ENCODE measurements at places on chromosomes 6 and 20.

DNA sequence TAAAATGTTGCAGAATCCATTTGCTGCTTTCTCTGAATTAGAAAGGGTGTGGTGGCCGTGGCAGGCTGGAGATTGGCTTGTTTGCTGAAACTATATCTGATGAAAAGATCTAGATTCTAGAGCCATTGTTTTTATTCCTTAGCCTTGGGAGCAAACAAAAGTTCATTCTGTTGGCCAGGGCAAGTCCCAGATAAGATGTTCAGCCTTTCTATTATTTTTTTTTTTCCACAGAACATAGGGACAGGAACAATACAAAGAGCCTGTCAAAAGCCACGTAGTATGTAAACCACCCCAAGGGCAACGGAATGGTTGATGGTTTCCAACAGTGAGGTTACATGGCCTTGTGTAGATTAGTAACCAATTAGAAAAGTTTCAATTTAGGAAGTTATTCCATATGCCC is 119.9 kb upstream of the SLC22A16 start:
- no peak for DNase-seq

- DNase-seq: no peak
Measured at GRCh38 chr20:39195582-39196021, 233.5 kb downstream of the DHX35 start.

GRCh38 chr6:34146021-34146782 is at the start of gene GRM4:
GRM4 (minus strand) TSS chr6:34146087; CDS start chr6:34133496, 12,591 bp downstream.
- no peak for DNase-seq

DNA sequence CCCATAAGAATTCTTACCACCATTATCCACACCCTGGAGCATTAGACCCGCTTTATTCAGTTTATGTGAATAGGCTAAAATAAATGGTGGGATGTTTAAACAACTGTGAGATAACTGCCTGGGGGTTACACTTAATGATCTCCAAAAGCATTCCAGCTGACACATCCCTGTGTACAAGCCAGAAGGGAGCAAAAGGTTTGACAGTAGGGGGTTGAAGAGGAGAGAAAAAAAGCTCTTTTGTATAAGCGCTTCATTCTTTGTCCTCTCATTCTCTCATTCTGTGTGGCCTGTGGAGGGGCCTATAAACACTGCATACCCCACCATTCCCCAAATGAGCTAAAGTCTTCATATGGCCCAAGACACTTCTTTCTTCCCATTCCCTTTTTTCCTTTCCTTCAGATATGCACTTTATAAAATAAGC is 30.8 kb upstream of the COL21A1 start:
- DNase-seq: no peak

- DNase-seq: no peak
Measured at GRCh38 chr6:10862361-10862760, 19.5 kb downstream of the GCM2 start.

DNA sequence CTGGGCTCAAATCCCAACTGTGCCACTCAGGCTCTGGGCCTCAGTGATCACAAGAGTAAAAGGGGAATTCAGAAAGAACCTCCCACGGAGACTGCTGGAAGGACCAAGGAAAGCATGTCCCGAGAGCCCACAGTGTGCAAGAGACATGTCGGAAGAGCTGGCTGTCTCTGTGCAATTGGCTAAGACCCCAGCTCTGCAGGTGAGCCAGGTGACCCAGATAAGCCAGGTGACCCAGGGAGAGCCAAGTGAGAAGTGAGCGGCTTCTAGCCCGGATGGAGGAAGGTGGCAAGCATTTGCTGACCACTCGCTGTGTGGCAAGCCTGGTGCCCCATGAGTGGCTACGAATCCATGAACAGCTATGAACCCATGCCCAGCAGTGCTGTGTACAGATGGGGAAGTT is 59.1 kb downstream of the RIPOR3 start:
- DNase-seq: no peak

GRCh38 chr20:23988561-23988960 is at the start of gene GGTLC1:
GGTLC1 (minus strand) TSS chr20:23988779; CDS start chr20:23986611, 2,168 bp downstream.
- no peak for DNase-seq

- DNase-seq: peak; percentile 66
Measured at GRCh38 chr6:109978174-109979032, at the start of gene GPR6. GPR6 (plus strand) TSS chr6:109978311; CDS start chr6:109979113, 802 bp downstream.

GRCh38 chr6:94349227-94349626 is 929.9 kb upstream of the EPHA7 start:
- no peak for DNase-seq

DNA sequence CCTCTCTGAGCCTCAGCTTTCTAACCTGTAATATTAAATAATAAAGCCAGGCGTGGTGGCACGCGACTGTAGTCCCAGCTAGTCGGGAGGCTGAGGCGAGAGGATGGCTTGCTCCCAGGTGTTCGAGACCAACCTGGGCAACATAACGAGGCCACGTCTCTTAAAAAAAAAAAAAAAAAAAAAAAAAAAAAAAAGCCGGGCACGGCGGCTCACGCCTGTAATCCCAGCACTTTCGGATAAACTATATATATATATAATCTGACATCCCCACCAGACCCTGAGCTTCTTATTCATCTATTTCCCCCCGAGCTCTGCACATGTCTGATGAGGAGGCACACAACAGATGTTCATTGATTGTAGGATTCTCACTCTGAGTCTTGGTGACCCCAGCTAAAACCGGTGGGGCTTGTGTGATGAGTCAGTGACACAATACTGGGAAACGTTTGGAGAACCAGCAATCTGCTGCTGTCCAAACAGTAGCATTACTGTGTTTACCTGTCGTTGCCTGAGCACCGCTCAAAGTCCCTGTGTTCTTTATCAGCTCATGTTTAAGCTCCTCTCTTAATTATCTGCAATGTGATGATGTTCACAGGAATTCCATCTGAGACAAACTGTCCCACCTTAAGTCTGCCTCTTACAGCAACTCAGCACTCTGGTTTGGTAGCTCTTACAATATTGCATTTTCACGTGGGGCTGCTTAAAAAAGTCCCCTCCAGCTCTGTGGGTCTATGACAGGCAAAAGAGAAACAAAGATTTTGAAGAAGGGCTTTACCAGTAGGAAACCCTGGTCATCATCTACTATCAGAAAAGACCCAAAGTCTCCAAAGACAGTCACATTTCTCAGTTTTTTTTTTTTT is 1.0 kb upstream of the SPATA2 start:
- DNase-seq: no peak

DNA sequence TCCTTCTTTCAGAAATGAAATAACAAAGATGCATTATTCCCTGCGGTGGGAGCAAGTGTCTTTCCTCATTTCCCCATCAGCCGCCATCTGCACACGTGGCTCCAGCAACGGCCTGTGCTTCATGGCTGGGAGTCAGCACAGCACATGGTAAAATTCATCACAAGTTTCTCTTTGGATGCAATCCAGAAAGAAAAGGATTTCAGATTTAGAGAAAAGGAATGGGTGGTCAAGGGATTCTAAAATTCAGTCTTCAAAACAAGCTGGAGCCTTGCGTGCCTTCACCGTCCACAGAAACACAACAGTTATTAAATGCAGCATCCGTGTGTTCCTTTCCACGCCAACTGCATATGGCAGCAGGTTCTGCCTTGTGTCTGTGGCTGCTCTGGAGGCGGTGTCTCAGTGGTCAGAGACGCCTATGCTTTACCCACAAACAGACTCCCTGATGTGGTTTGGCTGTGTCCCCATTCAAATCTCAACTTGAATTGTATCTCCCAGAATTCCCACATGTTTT is 107.6 kb downstream of the THBS2 start:
- no peak for DNase-seq

GRCh38 chr6:128860782-128861181 is 22.2 kb upstream of the LAMA2 start:
- DNase-seq: no peak

DNA sequence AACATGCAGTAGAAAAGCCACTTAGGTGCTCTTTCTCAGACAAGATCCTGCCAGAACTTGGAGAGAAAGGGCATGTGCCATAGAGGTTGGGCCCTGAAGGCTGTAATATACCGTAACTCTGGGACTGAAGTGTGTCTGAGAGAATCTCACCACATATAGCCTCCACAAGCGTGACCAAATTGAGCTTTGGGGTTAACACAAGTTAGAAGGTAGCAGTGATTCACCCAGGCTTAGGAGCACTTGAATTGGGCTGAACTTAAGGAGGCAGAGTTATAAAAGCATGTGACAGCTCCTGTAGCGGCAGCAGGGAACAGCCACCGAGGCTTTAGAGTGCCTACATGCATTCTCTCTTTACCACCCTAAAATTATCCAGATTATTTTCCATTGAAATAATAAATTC is 361.6 kb downstream of the PHF3 start:
- DNase-seq: no peak

DNA sequence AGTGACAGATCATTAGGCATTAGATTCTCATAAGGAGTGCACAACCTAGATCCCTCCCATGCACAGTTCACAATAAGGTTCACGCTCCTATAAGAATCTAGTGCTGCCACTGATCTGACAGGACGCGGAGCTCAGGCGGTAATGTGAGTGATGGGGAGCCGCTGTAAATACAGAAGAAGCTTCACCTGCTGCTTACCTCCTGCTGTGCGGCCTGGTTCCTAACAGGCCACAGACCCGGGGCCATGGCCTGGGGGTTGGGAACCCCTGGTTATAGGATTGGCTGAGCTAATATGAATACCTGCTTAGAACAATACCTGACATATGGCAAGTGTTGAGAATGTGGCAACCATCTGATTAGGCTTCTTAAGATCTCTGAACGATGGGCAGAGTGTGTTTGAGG is 2.4 kb downstream of the PNPLA1 start:
- DNase-seq: no peak

GRCh38 chr20:47380481-47380880 is 24.0 kb upstream of the ZMYND8 start:
- no peak for DNase-seq

DNA sequence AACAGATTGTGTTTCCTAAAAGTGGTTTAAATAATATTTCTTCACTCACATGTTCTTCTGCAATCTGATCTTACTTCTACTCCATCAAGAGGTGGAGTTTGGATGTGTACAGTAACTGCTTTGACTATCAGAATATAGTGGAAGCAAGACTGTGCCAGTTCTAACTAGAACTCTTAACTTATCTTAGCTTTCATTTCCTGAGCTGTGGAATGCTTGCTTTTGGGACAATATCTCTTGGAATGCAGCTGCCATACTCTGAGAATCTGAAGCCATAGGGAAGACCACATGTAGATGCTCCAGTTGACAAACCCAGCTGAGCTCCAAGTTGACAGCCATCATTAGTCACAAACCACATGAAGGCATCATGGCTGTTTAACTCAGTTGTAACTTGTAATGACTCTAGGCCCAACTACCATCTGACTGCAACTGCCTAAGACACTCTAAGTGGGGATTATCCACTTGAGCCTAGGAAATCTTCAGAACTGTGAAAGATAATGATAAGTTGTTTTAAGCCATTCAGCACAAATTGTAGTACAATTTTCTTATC is 40.8 kb upstream of the MAN1A1 start:
- DNase-seq: no peak

DNA sequence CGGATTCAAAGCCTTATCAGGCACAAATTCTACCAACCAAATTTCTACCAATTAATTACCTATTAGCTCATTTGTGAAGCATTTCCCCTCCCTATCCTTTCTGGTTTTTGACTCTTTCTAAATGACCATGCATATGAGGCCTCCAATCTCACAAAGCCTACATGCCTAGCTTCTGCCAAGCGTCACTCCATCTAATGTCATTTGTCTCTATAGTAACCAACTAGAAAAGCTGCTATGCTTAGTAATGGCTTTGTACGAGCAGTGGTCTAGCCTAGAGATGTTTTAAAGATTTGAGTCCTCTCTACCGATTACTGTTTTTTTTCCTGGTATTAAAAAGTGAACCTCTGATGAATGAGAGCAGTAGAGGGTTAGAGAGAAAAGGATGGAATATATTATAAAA is 4.8 kb upstream of the ASF1A start:
- DNase-seq: no peak

DNA sequence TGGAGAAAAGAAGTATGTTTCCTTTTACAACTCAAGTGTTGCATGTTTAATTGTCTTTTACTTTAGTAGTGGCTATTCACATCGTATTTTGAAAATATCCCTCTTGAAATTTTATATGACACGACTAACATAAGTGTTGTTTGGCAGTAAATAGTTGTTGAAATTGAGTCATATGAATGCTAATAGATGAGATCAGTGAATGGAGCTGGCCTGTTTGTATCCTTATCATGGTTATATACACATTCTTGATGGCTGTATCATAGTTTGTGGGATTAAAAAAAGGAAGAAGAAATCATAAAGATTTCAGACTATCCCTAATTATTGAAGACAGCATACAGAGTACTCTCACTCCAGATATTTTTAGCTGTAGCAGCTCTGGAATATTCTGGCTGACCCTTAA is 8.2 kb upstream of the RAE1 start:
- no peak for DNase-seq

DNA sequence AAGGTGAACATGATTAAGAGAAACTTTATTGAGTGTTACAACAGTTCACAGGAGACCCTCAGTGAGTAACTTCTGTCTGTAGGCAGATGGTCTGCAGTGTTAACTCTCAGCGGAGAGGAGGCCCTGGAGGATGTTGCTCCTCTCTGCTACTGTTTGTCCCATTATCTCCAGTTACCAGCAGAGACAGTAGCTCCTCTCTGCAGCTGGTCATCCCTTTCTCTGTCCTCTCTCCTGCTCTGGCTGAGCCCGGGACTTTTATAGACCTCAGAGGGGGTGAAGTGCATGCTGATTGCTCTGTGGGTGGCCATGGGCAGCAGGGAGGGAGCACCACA is 5.7 kb downstream of the GTSF1L start:
- no peak for DNase-seq

- DNase-seq: no peak
Measured at GRCh38 chr6:111585241-111585973, 20.3 kb downstream of the TRAF3IP2 start.

DNA sequence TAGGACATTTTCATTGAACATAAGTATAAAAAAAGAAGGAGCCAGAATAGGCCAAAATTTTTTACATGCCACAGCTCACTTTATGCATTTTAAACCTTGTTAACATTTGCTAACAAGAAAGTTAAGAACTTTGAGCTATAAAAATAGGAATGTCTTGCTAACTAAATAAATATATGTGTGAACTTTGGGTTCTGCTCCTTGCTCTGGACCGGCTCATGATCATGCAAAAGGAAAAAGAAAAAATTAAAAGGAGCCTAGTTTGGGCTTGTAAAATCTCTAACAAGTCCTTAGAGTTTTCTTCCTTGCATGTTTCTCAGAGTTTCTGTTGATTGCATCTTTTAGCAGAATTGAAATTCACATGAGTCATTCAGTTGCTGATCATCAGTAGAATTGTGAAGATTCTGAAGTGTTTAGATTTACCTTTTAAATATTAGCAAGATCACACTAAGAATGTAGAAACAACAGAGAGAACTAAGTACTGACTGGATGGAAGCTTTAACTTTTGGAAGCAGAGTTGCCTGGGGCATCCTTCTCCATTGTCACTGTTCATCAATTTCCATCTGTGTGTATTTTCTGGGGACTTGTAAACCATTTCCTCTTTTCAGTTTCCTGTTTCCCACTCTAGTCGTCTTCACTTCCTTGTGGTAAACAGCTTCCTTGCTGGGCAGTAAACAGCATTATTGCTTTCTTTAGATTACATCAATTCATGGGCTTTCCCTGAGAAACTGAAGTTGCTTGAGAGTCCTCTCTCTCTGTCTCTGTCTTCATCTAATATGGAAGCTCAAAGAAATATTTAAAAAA is 458.4 kb upstream of the BTBD3 start:
- no peak for DNase-seq

Measured in stimulated activated effector memory CD8-positive, alpha-beta T cell treated with anti-CD3 and anti-CD28 coated beads, Interleukin-12 subunit alpha, Interleukin-12 subunit beta, amount 100 ng/mL, for 72 hours (primary cell).